T-helper 2 cell (primary cell): ENCODE measurements at places on chromosomes 3 and 15.

GRCh38 chr3:37668431-37668817, 193.3 kb upstream of the CTDSPL start:
- DNase-seq = no peak

DNA sequence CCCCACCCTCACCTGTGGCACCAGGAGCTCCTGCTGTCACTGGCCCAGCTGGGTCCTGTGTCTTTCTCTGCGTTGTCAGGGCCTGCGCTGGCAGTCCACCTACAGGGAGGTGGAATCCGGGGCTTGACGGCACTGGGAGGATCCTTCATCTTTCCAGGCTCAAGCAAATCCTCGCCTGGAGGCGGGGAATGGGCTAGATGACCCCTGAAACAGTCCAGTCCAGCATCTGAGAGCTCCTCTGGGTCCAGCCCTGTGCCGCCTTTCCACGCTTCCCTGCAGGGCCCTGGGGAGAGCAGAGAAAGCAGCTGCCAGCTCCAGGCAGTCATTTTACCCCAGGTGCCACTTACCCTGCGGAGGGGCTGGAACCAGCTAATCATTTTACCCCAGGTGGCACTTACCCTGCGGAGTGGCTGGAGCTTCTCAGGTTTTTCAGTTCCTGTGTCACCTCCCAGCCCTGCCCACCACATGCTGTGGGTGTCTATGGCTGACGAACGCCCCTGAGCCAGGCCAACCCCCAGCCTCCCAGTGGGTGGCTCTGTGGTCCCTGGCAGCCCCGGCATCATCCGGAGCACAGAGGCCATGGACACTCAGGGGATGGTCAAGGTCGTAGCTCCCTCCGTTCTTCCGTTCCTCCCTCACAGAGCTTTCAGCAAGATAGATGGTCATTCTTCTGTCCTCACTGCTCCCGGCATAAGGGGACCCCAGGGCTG, 17.9 kb upstream of the ADIPOQ start:
- DNase-seq = no peak

- no peak for DNase-seq
These were observed 286.7 kb upstream of the TGFBR2 start for GRCh38 chr3:30319713-30320112.

- no peak for DNase-seq
These were observed 100.0 kb downstream of the CORO2B start for GRCh38 chr15:68678746-68679145.

DNA sequence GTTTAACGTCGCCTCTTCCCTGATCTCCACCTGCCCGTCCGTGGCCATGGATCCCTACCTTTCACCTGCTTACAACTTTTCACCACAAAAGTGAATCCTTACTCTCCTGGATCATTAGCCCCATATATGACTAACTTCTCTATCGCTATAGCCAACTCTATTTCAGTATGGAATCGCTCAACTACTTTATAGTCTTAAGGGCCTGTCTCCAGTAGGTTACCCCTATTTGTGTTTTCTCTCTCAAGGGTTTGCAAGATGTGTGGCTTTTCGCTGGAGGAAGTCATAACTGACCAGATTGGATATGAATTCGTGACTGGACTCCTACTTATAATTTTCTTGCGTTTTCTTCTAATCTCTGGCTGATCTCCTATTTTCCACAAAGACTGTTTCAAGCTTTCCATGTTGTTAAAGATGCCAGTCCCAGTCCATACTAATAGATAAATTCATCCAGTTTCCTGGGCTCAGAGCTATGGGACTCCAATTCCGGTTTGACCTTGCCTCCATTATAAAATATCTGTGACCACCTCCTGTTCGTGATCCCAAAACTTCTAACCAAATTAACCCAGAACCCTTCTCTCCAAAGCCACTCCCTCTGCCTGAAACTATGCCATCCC, 1.3 kb upstream of the STAG1 start:
- DNase-seq = peak; percentile 27

DNA sequence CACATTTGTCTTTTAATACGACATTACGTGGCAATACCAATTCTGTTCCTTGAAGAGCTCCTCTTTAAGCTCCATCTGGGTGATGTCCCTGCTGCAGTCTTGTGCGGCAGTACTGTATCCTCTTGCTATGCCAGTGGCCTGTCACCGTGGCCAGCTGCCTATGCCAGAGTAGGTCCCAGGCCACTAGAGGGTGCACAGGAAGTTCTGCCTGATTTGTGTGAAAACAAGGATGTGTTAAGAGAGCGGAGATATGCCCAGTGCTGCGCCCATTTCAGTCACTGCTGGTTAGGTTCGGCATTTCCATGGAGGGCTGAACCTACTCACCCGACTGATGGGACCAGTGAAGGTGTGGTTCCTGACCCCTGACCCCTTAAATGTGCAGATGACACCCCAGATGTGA, 25.2 kb downstream of the NIPA1 start:
- DNase-seq = no peak

- DNase-seq = no peak
These were observed 45.1 kb downstream of the TNIK start for GRCh38 chr3:171415070-171415469.

DNA sequence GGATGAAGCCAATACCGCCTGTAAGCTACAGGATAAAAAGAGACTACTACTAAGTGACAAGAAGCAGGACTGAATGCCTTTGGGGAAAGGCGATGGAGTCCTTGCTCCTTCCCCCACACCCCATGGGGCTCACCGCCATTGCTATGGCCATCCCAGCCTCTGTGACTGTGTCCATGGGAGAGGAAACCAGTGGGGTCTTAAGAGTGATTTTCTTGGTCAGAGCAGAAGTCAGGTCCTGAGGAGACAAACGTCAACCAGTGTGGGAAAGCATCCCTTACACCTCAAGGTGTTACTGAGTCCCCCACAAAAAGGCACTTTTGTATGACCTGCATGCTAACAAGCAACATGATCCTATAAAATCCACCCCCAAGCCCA, 913 bp downstream of the IMPDH2 start:
- no peak for DNase-seq

- no peak for DNase-seq
These were observed 42.0 kb upstream of the SEC61A1 start for GRCh38 chr3:128009952-128010846.

DNA sequence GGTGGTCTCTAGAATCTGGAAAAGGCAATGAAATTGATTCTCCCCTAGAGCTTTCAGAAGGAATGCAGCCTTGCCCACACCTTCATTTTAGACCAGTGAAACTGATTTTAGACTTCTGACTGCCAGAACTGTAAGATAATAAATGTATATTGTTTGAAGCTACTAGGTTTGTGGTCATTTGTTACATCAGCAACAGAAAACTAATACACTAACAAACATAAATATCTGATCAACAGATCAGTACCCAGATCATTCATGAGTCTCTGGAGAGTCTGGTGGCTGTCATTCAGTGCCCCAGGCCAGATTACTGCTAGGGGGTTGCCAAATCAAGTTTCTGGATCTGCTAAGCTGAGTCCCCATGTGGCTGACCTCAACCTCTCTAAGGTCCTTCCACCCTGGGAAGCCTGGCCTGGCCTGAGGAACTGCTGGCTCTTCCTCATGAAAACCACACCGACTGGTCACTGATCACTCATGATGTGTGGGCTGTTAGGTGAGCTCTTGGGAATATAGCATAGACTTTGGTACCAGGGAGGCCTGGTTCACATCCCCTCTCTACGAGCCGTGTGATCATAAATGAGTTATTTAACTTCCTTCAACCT, 11.1 kb upstream of the LACTB start:
- DNase-seq = no peak

- no peak for DNase-seq
These were observed 1.1 kb downstream of the OIP5 start for GRCh38 chr15:41331281-41331680.

GRCh38 chr3:44323341-44323955, 15.1 kb upstream of the TCAIM start:
- DNase-seq = peak; percentile 15

DNA sequence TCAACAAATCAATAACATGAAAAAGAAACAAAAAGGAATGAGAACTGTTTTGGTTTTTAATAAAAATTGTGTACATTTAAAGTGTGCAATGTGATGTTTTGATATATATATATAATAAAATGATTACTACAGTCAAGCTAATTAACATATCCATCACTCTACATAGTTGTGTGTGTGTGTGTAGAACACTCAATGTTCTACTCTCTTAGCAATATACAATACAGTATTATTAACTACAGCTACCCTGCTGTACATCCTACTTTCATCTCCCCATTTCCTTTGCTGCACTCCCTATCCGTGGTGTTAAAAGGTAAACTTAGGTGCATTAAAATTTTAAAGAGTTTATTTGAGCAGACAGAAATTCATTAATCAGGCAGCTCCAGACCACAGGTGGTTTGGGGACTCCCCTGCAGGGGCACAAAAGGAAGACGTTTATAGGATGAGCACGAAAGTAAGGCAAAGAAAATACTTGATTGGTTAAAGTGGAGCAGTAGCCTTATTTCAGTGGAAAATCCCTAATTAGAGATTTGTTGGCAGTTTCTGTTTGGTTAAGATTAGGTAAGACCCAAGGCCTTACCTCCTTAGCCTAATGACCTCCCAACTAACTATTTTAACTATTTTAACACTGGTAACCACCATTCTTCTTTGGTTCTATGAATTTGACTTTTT, 61.8 kb upstream of the SNRK start:
- DNase-seq = no peak

DNA sequence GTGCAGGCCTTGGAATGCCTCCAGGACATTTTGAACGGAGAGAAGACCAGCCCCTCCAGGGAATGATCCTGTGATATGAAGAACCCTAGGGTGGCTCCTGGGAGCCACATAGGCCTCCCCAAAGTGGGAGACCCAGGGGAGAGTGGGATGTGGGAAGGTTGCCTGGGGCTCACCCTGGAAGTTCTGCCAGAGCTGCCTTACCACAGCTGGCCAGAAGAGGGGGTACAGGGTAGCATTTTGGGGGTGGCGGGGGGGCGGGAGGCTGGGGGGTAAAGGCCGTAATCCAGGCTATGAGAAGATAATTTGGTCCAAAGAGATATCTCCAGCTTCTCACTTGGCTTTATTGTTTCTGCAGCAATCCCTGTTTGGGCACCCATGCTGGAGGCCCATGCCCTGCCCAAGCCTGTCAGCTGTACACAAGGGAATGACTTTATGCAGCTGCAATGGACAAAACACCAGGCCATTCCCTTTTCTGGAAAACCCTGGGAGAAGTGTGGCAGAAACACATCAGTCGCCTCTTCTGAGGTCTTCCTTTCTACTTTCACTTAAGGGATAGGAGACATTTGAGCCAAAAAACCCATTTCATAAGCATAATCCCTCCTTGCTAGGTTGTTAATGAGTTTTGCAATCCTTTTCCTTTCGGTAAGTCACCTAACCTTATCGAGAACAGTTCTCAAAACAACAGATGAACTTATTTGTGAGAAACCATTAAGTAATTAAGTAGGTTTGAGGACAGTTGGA, 11.0 kb upstream of the MUSTN1 start:
- DNase-seq = no peak

DNA sequence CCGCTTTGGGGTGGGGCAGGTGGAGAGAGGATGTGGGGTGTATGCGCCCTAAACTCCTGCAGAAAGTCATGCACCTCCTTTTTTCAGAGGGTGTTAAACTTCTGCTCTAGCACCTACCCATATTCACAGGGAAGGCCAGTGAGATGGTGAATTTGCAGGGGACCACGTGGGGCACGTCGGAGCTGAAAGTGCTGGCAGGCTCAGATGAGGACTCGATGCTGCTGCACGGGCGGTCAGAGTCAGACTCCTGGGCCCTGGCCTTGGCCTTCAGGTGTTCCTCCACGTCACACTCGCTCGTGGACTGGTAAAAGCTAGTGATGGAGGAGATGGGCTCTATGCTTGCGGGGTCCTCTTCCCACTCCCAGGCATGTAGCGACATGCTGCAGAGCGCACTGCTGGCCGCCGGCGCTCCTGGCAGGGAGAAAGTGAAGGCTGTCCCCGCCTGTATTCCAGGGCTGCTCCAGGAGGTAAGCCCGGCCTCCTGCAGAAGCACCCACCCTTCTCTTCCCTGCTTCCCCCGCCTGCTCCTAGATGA, 883 bp downstream of the CFAP92 start:
- no peak for DNase-seq

DNA sequence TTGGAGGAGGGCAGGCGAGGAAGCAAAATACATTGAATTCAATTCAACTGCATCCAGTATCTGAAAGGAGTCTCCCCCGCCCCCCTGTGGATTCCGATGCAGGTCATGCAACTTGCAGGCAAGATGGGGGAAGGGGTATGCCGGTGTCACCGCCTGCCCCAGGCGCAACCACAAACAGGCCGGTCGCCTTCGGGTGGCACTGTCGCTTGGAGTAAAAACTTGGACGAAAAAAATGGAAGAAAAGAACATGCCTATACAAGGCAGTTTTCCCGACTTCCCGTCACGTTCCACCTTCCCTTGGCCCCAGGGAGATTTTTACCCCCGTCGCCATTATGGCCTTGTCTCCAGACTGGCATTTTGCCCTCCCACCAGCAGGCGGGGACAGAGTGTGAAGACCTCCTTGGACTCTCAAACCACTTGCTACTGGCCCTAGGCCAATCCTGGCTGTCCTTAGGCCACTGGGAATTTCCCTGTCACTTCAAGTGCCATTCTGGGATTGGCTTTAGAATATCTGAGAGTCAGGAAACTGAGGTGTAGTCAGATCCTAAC, 1.6 kb upstream of the NTRK3 start:
- no peak for DNase-seq

DNA sequence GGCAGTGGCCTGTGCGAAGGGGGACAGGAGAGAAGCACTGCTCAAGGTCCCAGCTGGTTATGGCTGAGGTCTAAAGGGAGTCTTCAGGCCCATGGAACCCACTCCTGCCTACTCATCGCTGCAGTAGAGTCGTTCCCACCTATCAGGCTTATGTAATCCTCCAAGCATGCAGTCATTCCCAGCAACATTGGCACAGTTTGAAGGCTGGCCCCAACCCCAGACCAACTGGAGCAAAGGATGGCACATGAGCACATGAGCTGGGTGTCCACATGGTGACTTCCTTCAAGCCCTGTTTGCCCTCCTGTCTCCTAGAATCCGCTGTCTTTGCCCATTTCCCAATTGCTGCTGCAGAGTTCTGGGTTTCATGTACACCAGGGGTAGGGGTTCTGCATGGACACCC, 60.5 kb upstream of the FGD5 start:
- DNase-seq = no peak

GRCh38 chr3:118760585-118761290, 273.9 kb downstream of the IGSF11 start:
- no peak for DNase-seq

GRCh38 chr3:19254189-19254588, 105.9 kb downstream of the KCNH8 start:
- no peak for DNase-seq

DNA sequence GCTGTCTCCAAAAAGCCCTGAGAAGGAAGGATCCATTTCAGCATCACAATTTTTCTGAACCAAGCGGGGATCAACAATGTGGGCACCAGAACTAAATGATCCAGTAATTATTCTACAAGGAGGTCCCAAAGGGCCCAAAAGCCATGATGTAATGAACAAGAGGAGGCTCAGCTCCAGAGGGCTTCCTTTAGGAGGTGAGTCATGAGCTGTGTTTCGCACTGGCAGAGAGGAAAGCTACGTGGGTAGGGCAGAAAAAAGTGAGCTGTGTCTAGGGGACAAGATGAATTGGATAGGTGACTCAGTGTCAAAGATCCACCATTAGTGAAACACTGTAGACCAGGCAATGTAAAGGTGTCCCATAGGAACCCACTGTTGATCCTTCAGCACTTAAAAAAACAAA, 113.4 kb downstream of the RORA start:
- no peak for DNase-seq

- no peak for DNase-seq
These were observed 73.0 kb downstream of the TRPC1 start for GRCh38 chr3:142796823-142797222.

GRCh38 chr3:61730056-61730455, 168.7 kb downstream of the PTPRG start:
- DNase-seq = no peak

- no peak for DNase-seq
These were observed 71.2 kb downstream of the GOLIM4 start for GRCh38 chr3:168024537-168024941.
